Activated naive CD4-positive, alpha-beta T cell treated with anti-CD3 and anti-CD28 coated beads, Interleukin-2, amount 50 U/mL, for 72 hours (primary cell): ENCODE measurements at places on chromosomes 7 and 10. TPM values are rescaled to one million over a fixed set of nuclear protein-coding genes. Genes with fewer than 3 reads are reported as not detected.

The A1CF gene
- total RNA-seq = not detected

The CLRN3 gene
- total RNA-seq = not detected

The DIP2C gene
- 0.55 TPM for total RNA-seq

The GJD4 gene
- total RNA-seq = not detected

The DCLRE1A gene
- total RNA-seq = 2.6 TPM

The MRC1 gene
- total RNA-seq = not detected

The ARL4A gene
- 7.9 TPM for total RNA-seq

The ANKMY2 gene
- total RNA-seq = 12.0 TPM

The CAPZA2 gene
- 97.3 TPM for total RNA-seq

The CCL24 gene
- total RNA-seq = not detected

The ITPRID1 gene
- not detected for total RNA-seq

The NSUN6 gene
- total RNA-seq = 18.2 TPM

The CHRM2 gene
- total RNA-seq = not detected

The LIPA gene
- 19.4 TPM for total RNA-seq

The RASA4B gene
- total RNA-seq = 23.9 TPM
